ENCODE measurements at places on chromosomes 3 and 15.

DNA sequence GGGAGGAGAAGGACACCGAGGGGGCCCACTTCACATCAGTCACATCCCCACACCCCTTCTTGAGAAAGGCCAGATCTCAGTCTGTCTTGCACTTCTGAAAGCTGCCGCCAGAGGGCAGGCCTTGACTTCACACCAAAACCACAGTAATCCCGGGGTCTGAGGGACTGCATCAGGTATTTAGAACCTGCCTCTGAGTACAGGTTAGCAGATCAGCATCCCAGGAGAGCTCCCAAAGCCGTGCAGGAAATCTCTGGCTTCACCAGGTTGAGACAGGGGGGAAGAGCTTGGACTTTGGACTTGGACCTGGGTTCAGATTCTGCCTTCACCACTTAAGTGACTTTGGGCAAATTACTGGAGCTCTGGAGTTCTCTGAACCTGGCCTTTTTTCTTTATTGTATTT, 50.3 kb downstream of the LHFPL4 start:
- peak; percentile 33 for DNase-seq

DNA sequence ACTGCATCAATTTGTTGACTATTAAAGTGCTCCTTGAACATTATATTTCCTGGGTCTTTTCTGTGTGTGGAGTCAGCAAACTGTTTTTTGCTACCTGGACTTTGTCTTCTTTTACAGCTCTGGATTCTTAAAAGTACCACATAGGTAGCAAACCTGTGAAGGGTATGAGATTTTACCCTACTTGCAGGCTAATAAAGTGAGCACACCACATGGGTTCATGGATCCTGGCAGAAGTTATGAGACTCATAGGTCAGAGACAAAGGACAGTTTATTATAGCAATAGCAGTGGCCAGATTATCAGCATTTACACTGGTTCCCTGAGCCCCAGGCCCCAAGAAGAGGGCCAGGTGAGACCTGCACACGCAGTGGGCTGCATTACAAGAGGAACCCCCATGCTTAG, 8.0 kb upstream of the SACM1L start:
- no peak for DNase-seq

- DNase-seq, result no peak
These were observed 240.4 kb upstream of the MRPL3 start for GRCh38 chr3:131743126-131743525.

DNA sequence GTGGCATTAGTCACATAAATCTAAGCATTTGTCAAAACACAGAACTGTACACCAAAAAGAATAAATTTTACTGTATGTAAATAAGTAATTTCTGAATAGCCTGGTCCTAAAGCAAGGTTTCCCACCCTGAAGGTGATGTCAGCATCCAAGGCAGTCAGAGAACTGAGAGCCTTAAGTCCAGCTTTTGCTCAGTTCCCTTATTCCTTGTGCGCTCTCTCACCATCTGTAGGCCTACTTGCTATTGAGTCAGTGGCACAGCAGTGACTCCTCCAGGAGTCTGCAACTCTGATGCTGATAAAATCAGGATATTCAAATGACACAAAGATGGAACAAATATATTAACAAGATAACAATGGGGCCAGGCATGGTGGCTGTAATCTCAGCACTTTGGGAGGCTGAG, 22.3 kb downstream of the VPS39 start:
- DNase-seq, result no peak

- no peak for DNase-seq
These were observed 283.3 kb upstream of the ROBO2 start for GRCh38 chr3:76756577-76756976.

GRCh38 chr3:99875581-99875928, 57.9 kb downstream of the CMSS1 start:
- DNase-seq, result peak; percentile 40

GRCh38 chr15:49664716-49665115, 43.9 kb downstream of the DTWD1 start:
- no peak for DNase-seq

- no peak for DNase-seq
These were observed 4.2 kb upstream of the EFCAB12 start for GRCh38 chr3:129432671-129433070.

DNA sequence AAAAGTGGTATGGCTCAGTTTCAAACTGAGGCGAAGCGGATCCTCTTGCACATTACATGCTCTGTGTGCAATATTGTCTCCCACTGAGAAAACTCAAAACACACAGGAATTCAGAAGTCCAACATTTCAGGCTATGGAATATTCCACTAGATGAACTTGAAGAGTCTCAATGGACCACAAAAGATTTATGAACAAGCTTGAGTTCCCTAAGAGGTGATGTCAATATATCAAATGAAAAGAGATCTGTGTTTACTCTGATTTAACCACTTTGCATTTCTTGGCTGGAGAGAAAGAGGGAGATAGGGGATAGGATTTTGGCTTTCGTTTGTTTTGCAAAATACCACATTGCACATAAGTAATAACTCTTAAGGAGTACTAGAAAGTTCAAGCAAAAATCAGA, 20.3 kb downstream of the PDZRN3 start:
- no peak for DNase-seq

GRCh38 chr3:10119376-10119775, 3.9 kb downstream of the BRK1 start:
- DNase-seq, result no peak

- no peak for DNase-seq
These were observed 70.5 kb downstream of the PBRM1 start for GRCh38 chr3:52615166-52615565.

DNA sequence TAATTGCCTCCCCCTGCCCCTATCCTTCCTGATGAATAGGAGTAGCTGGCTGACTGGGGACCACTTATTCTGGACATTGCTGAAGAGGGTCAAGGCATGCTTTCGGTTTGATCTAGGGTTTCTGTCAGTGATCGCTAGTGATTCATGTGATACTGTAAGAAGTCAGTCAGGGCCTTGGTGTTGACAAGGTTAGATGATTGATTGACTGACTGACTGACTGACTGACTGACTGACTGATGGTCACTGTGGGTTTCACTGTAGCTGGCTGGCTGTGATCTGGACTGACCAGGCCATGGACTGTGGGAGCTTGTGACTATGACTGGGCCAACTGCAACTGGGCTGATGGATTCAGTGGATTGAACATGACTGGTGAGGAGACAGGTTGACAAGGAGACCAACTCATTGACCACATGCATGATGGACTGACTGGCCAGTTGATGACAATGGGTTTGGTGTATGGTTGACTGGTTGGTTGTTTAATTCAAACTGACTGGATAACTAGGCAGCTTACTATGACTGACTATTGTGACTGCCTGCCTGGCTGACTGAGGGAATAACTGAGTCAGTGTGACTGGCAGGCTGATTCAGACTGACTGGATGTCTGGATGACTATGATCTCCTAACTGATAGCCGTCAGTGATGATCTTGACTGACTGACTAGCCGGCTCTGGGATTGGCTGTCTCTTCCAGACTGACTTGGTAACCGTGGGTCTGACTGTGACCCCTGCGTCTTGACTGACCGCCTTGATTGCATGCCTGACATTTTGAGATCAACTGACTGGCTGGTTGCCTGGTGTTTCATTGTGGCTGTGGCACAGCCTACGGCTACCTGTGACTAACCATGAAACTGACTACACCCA, 509.9 kb downstream of the SHQ1 start:
- peak; percentile 71 for DNase-seq

- DNase-seq, result no peak
These were observed 105.6 kb downstream of the OSBPL10 start for GRCh38 chr3:31875437-31875836.

GRCh38 chr3:43177085-43177484, 71.2 kb upstream of the POMGNT2 start:
- DNase-seq, result peak; percentile 23

DNA sequence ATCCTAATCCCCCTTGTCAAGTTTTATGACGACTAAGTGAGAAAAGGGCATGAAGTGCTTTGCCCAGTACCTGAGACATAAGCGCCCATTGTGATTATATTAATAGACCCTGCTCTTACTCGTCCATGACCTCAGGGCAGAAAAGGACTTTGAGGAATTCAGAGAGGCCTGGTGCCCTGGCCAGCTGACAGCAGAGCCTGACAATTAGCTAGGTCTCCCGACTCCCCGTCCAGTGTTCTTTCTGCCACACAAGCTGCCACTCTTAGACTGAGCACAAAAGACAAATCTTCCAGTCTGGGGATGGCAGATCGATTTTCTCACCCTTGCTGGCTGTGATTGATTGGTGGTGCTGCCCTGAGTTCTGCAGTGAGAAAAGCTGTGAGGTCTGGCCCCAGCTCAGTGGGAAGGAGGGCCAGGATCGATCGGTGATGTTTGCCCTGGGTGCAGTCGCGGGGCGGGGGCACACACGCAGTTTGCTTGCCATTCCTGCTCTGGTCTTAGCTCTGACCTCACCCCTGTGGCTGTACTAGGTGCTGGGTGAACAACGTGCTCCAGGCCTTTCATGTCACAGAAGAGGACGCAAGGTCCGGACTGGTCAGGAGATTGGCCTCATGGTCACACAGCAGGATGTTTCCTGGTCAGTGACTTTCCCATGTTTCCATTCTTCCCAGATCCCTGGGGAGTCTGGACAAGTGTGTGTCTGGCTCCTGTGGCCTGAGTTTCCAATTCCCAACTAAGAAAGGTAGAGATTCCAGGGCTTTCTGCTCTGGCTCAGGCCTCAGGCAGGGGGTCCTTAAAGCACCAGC, 67.4 kb upstream of the TLE3 start:
- DNase-seq, result no peak

GRCh38 chr3:136518102-136518501, 234.1 kb downstream of the STAG1 start:
- no peak for DNase-seq

DNA sequence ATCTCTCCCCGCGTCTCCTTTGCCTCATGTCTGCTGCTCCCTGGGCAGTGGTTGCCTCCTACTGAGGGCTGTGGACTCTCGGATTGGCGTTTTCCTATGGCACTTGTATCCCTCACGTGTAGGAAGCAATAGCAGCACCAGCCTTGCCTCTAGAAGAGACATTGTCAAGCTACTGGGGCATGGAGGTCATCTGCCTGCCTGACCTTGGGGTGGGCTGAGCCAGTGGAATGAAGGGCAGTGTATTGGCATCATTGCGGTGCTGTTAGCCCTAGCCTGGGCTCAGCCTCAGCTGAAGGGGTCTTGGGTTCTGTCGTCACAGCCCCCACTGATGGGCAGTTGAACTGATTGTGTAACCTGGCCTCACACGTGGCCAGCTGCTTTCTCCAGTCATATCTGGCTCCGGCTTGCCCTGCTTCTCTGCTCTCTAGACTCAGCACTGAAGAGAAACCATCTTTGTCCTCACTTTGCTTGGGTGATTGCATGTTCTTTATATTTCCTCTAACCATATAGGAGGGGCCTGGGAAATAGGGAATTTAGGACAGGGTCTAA, 8.1 kb downstream of the ABCF3 start:
- DNase-seq, result no peak

- DNase-seq, result no peak
These were observed 261.5 kb upstream of the LRTM1 start for GRCh38 chr3:55189359-55189801.

DNA sequence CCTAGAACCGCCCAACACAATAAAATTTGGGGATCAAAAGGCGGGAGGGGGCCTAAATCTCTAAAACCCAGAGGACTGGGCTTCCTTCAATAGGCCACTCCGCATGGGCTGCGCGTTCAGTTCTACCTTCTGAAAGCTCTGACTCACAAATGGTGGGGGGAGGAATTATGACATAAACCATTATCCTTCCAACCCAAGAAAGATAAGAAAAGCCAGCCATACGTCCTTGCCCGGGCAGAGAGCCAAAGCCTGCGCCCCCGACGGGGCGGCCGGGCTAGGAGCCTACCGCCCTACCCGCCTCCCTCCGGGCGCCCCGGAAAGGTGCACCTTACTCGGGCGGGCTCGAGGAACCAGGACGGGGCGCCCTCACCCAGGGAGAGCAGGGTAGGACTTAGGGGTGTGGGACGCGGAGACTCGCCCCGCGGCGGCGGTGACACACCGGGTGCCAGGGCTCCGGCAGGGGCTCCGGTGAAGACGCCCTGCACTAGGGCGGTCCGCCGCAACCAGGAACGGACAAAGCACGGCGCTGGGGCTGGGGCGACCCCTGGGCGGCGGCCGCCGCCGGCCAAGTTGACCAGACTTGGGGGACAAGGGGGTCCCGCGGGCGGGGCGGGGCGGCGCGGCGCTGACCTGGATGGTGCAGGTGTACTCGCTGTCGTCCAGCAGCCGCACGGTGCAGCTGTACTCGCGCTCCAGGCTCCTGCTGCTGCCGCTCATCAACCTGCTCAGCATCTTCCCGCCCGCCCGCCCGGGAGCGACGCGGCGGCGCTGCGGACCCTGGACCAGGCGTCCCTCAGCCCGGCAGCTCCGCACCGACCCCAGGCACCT, 534 bp downstream of the FRMD5 start:
- DNase-seq, result no peak

GRCh38 chr3:81425198-81425868, 336.1 kb downstream of the GBE1 start:
- DNase-seq, result no peak

DNA sequence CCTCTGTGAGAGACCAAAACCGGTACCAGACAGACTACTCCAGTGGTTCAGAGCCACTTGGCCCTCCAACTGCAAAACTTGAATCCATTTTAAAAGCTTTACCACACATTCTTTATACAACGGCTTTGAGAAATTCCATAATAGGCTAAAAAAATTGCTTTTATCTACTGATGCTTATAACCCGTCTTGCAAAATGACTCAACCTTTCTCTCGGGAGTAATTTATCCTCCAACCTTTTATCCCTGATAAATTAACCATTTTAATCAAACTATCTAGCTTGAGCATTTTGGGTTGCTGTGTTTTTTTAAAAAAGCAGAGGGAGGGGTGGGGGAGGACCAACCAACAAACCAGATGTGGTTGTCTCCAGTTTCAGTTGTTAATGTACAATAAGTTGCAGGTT, 275.7 kb upstream of the LRTM1 start:
- DNase-seq, result no peak

GRCh38 chr3:145188079-145188770, 972.8 kb downstream of the PLOD2 start:
- no peak for DNase-seq

- no peak for DNase-seq
These were observed 37.2 kb downstream of the MGLL start for GRCh38 chr3:127784865-127785710.
